AG04449 (cell line): ENCODE measurements at places on chromosomes 4 and X.

DNA sequence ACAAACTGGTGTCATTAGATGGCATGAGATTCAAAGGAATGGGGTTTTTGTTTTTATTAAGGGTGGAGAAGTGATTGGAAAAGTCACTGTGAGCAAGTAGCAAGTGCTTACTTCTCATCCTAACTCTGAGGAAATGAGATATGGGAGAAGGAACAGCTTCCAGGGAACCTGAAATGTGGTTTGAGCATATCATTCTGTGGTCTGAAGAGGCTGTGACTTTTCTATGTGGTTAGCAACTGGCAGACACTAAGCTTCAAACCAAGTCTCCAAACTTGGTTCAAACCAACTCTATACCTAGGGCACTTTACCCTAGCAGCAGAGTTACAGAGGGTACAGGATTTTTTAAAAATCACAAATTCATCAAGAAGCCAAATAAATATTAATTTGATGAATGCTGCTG lies 58.2 kb downstream of the DCLK2 start:
- no peak for DNase-seq

DNA sequence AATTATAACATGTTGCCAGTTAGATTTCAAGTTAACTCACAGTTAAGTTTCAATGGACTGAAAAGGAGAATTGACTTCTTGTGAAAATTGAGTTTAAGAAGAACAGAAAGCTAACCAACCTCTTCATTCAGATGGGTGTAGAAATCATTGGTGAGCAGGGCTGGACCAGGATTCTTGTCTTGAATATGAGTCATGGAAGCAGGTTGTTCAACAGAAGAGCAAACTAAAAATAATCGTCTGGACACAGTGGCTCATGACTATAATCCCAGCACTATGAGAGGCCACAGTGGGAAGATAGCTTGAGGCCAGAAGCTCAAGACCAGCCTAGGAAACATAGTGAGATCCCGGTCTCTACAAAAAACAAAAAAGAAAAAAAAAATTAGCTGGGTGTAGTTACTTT lies 98.2 kb downstream of the ARSJ start:
- no peak for DNase-seq

DNA sequence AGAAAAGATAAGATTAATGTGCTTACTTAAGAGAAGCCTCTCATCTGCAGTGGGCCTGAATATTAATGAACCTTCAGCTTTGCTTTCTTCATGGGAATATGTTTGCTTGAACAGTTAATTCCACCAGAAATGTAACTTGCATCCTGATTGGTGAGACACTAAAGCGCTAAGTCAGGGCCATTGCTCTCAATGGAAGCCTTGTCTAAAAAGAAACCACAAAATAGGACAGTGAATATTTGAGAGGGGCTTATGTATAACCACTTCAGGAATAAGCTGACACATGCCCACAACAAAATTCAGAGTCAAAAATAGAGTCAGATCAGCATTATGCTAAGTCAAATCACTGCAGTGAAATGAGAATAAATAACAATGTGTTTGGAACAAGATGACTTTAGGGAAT lies 1125.8 kb downstream of the STIM2 start:
- no peak for DNase-seq

- no peak for DNase-seq
Measured at GRCh38 chr4:73211968-73212367, 46.6 kb downstream of the ANKRD17 start.

DNA sequence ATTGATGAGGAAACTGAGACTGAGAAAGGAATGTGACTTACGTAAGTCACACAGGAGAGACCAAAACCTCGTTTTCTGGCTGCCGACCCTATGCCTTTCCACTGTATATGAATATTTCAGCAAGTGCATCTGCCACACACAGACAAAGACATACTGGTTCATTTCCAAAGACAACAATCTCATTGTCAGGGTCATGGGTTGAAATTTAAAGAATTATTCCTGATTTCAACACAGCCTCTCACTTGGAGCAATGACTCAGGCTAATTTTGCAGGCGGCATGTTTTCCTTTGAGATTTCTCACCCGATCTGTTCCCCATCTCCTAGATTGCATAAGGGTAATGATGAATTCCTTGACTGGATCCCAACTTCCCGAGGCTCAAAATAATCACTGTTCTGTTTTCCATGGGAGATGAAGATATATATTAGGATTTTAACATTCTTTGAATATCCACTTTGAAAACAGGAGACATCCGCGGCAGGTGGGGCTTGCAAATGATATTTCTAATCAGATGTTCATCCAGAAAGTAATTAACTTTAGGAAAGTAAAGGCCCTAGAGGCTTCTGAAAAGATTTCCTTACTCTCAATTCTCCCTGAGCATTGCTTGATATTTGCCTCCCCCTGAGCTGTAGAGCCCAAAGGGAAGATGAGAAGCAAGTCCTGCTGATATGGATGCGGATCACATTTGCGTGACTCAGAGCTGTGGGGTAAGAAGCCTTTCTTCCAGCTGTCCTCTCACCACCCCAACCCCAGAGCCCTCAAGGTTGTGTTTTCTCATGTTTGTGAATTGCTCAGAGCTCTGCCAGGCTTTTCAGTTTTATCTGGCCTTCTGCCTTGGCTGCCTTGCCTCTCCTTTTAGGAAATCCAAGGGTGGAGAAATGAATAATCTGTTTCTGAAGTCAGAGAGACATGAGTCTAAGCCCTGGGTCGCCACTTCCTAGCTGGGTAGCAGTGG lies 361.1 kb upstream of the BOD1L1 start:
- peak; percentile 92 for DNase-seq

DNA sequence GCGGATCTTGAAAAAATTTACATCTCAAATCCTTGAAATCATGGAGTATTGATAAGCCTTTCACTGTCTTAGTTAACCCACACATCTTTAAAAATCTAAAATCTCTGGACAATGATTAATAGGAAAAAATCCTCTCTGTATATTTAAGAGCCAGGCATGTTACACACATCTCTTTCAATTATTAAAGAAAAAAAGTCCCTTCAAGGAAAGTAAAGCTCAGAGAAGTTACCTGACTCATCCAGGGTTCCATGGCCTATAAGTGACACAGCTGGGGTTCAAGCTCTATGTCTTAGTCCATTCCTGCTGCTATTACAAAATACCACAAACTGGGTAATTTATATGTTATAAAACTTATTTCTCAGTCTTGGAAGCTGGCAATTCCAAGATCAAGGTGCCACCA lies 14.2 kb upstream of the FGF16 start:
- no peak for DNase-seq

GRCh38 chr4:75995727-75996126 lies 5.0 kb upstream of the SDAD1 start:
- DNase-seq, result no peak
